Fibroblast of mammary gland (primary cell): ENCODE measurements at places on chromosomes 5 and 9.

GRCh38 chr5:9455826-9456434, 89.9 kb downstream of the SEMA5A start:
- DNase-seq, result no peak

GRCh38 chr5:170327829-170328228, 30.3 kb upstream of the LCP2 start:
- DNase-seq, result no peak

- no peak for DNase-seq
Measured at GRCh38 chr5:64519263-64519662, 13.4 kb downstream of the RGS7BP start.

GRCh38 chr5:81006947-81007636, 46.9 kb downstream of the RASGRF2 start:
- no peak for DNase-seq

DNA sequence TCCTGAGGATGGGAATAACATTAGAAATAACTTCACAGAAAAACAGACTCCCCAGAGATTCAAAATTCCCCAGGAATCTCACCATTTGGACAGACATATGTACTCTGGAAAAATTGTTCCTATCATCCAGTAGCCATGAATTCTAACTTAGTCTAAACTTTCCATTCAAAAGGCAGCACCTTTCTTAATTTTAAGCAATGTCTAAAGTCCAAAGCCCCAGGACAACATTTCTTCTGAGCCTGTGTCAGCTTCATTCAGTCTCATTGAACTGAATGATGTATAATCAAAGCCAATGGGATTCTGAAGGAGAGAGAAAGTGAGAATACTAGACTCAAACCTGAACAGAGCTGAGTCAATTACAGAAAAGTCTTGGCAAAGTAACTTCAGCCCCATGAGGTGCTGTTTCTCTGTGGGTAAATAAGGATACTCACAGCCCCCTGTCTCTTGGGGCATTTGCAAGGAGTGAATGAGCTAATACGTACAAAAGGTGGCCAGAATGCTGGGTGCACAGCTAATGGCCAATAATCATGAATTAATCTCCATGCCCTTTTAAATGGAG, 140.6 kb downstream of the SEMA5A start:
- DNase-seq, result no peak

- peak; percentile 84 for DNase-seq
Measured at GRCh38 chr9:105154723-105155191, 89.7 kb upstream of the SLC44A1 start.

- DNase-seq, result no peak
Measured at GRCh38 chr5:1111241-1111726, 579 bp downstream of the SLC12A7 start.

DNA sequence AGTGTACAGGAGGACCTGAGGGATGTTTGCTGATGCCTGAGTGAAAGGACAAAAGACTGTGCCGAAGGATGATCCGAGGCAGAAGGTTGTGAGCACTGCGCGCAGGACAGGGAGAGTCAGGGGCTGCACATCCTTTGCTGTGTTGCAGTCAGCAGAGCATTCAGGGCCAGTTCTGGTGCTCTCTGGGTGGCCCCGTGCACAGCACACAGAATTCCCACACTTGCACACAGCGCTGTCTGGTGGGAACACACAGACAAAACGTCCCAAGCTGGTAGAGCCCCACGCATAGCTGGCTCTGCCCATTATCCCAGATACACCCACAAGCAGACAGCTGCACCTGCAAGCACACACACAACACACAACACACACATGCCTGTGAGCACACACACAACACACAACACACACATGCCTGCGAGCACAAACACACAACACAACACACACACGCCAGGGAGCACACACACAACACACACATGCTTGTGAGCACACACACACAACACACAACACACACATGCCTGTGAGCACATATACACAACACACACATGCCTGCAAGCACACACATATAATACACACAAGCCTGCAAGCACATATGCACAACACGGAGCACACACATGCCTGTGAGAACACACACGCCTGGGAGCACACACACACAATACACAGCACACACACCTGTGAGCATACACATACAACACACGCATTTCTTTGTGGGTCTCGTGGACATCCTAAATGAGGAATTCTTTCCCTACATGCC, 74.4 kb downstream of the FGF18 start:
- DNase-seq, result no peak

- no peak for DNase-seq
Measured at GRCh38 chr9:92524881-92525280, 10.9 kb downstream of the ECM2 start.

GRCh38 chr9:125681086-125681622, 25.9 kb downstream of the MAPKAP1 start:
- DNase-seq, result no peak

- peak; percentile 44 for DNase-seq
Measured at GRCh38 chr9:129336601-129337331, 158.7 kb upstream of the IER5L start.

GRCh38 chr9:70539001-70539400, 124.5 kb upstream of the KLF9 start:
- DNase-seq, result no peak

DNA sequence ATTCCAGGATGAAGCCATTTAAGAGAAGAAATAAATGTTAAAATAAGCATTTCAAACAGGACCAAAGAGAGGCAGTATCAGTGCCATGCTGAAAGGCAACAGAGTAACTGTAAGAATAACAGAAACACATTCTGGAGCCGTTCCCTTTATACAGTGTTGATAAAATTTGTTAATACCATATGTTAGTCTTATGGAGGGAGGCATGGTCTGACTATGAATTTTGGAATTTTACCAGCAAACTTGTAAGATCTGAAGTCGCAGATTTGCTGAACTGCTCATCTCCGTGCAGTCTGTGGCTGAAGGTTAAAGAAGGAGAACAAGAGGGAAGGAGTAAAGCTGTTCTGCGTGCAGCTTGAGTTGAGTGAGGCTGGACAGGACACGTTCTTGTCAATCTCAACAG, 508.4 kb downstream of the NFIB start:
- no peak for DNase-seq
